T follicular helper cell (primary cell): ENCODE measurements at places on chromosomes 11 and 22.
A peak's percentile ranks its signal among the peaks of the same experiment; 100 is the strongest.

DNA sequence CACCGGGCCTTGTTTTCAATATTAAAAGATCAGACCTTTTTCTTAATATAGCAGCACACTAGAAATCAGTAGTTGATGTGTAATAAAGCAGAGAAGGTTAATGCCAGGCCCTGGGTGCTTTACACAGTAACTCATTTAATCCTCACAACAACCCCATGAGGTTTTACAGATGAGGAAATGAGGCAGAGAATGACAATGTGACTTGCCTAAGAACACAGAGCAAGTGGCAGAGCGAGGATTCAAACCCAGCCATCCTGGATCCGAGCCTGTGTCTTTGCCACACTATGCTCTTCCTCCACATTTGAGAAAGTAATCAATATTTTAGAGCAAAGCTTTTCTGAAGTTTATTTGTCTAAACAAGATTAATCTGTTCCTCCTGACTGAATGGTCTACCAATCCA lies 7.2 kb downstream of the JAML start:
- DNase-seq: no peak

- no peak for DNase-seq
These were observed 141.4 kb upstream of the E2F8 start for GRCh38 chr11:19382131-19382611.

DNA sequence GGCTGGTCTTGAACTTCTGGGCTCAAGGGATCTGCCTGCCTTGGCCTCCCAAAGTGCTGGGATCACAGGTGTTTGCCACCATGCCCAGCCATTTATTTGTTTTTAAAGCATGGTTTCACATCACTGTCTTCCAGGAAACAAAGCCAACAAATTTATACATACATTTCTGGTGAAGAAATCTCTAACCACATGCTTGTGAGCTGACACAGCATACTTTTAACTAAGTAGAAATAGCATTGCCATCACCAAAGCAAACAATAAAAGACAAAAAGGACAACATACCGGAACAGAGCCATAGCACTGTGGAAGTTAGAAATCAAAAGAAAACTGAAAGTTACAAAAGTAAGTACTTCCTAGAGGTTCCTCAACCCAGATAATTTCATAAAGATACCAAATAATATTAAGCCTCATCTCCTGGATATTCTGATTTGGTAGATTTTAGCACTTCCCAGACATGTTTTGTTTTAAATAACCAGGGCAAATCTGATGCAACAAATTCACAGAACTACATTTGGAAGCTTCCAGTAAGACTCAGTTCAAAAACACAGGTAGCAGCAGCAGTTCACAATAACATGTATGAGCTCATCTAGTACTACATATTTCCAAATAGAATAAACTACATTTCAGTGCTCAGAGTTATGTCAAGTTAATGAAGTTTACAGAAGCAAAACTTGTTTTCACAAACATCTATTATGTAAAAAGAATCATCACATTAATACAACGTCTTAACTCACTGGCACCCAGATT lies 70.6 kb downstream of the RRAS2 start:
- no peak for DNase-seq

DNA sequence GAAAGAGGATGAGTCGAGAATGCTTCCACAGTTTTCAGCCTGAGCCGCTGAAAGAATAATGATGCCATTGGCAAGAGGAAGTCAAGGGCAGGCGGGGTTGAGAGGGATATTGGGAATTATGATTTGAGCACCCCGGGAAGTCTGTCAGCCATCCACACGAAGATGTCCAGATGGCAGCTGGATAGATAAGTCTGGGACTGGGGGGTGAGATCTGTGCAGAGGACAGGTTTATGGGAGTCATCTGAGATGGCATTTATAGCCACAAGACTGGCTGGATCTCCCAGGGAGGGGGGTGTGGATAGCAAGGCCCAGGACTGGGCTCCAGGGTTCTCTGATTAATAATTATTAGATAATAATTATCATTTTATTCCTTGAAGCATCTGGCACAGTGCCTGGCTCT lies 5.1 kb upstream of the STIP1 start:
- no peak for DNase-seq

DNA sequence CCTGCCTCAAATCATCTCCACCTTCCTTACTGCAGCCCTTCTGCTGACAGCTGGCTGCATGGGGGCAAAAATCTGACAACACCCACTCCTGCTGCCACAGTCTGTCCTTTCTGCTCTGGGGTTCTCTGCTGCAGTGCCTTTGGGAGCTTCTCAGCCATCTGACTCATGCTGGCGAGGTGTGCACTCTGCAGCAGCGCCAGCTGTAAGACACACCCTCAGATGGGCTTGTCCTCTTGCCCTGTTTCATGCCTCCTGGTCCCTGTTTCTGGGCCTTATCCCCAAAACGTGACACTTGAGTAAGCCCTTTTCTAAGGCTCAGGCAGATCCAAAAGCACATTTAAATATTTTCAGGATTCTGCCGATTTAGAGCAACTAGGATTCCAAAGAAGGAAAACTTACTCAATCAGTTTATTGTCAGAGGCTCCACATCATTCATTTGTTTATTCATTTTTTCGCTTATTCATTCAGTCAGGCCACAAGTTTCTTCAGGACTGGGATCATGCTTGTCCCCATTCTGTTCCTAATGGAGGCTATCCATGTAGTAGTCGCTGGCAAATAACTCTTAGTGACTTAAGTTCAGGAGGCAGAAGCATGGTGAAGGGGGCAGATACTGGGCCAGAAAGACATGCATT lies 60.2 kb downstream of the SMIM38 start:
- DNase-seq: no peak

DNA sequence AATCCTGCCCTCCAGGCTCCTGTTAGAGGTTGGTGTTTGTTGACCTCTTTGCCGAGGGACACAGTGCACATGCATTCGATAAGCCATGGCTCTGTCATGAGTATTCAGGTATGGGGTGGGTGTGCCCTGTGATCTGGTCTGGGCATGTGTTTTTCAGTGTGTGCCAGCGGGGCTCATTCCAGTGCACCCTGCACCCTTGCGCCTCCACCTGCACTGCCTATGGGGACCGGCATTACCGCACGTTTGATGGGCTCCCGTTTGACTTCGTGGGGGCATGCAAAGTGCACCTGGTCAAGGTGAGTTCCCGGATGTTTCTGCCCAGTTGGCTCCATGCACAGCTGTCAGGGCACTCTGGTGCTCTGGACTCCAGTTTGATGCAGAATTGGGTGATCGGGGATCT lies 44.2 kb downstream of the OTOG start:
- no peak for DNase-seq

DNA sequence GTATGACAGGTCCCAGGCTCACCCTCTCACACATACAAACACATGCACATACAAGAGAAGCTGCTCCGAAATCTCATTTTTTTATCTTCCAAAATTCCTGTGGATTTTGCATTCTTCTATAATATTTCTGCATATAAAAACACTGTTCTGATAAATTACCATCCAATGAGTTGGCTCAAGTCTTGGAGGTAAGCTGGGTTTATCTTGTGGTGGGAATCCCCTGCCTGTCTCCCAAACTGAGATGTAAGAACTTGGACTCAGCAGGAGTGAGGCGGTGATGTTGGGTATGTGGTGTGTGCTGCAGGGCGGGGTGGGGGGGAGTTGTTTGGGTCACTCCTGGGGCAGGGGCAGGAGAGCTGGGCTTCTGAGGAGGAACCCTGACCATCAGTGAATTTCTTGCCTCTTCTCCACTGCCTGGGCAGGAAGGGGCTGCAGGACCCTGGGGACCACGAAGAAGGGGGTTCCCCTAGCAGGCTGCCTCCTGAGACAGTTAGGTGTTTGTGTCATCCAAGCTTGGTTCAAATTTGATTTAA lies 6.8 kb upstream of the P2RY6 start:
- no peak for DNase-seq

DNA sequence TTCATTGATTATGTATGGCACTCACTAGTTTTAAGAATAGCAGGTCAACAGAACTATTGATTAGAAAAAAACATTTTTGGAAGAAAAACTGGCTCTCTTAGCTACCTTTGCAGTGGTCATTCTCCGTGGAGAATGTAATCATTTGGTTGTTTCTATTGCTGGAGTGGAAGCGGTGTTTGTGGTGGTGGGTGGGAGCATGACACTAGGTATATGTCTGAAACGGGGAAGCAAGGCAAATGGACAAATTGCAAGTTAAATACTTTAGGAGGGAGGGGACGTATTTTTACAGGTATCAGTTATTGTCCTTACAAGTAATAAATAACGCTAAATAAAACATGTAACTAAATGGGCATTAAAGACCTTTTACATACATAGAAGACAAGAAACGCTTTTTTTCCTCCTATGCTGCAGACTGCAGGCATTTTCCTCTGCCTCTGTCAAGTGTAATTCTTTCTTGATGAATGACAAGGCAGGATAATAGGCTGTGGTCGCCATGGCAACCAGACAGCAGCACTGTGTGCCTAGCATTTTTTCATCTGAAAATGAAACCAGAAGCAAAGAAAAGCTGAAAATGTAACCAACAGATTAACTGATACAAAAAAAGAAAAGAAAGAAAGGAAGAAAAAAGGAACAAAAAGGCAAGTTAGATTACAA lies 46.2 kb downstream of the BLID start:
- DNase-seq: no peak

GRCh38 chr22:37362621-37363020 lies 64.7 kb downstream of the ELFN2 start:
- no peak for DNase-seq

GRCh38 chr11:63855975-63856374 lies 17.1 kb downstream of the MARK2 start:
- no peak for DNase-seq

DNA sequence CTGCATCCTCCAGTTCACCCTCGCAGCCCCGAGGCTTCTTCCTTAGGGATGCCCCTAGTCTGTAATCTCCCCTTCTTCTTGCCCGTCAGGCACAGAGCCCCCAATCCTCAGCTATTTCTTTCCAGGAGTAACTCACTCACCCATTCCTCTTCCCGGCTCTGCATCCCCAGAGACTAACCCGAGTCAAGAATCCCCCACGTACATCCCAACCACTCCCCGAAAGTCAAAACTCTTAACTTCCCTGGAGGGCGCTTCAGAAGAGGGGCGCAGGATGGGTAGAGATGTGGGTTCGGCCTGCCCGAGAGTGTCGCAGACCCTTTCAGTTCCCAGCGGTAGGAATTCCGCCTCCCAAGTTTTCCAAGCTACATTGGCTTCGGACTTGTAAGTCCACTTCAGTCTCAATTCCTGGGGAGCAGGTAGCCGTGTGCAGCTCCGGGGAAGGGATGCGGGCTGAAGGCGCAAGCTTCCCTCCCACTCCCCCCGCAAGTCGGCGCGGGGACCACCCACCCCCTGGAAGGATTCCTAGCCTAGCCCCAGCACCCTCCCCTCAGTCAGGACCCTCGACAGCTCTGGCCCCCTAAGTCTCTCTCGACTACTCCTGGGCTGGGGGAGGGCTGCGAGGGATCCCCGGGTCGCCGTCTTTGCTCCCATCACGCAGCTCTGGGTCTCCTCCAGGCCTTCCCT lies 871 bp downstream of the BDNF start:
- no peak for DNase-seq

- peak; percentile 20 for DNase-seq
These were observed 243.9 kb upstream of the SYN3 start for GRCh38 chr22:33302049-33302545.

DNA sequence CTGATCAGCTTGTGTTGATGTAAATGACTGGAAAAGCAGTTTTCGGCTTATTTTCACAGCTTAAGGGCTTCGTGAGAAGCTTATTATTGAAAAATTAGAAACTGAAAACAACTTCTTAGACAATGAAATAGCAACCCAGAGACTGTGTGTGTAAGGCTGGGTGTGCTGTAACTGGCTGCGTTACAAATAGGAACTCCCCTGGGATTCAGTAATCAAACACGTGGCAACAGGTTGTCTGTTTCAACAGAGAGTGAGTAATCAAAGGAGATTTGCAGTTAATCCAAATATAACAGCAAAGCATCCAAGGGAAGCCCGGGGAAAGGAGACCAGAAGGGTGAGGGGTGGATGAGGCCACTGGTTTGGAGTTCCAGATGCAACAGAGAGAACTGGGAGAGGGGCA lies 19.2 kb downstream of the NTM start:
- DNase-seq: no peak

DNA sequence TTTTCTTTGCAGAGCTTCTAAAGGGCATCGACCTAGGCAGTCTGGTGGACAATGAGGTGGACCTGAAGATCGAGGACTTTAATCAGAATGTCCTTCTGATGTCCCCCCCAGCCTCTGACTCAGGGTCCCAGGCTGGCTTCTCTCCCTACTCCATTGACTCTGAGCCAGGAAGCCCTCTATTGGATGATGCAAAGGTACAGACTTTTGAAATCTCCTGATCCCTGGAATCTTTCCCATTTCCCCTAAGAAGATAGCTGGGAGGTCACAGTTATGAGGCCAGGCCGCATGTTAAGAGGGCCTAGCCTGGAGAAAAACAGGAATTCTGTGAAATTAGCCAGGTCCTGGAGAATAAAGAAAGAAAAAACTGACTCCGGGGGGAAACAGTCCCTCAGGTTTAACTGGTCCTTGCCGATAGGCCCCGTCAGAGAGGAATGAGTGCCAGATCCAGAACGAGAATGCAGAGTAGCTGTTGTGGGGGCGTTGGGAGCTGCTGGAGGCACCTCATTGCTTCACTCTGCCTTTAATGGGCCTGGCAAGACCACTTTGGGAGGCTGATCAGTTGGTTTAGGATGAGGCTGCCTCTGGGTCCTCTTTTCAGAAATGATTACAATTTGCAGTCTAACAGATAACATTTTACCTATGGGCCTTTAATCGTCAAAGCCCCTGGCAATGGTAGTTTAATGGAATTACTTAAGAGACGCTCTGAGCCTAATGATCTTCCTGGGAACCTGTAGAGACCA lies 39.2 kb downstream of the SHISA8 start:
- DNase-seq: no peak

GRCh38 chr11:131483453-131483852 lies 113.0 kb downstream of the NTM start:
- no peak for DNase-seq

DNA sequence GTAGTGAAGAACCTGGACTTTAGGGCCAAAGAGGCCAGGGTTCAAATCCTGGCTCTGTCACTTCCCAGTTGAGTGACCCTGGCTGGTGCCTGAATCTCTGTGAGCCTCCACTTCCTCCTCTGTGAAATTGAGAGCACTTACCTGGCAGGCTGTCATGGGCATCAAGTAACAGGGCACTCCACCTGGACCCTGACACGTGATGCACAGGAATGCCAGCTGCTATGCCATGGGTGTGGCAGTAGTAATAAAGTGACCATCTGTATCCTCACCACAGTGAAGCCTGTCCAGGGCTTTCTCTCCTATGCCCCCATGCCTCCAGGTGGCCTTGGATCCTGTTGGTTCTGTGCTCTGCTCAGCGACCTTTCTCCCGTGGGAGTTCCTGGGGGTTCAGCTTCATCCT lies 29.8 kb upstream of the PPP6R3 start:
- no peak for DNase-seq

GRCh38 chr22:27115816-27116256 lies 458.4 kb downstream of the MIAT start:
- DNase-seq: no peak

DNA sequence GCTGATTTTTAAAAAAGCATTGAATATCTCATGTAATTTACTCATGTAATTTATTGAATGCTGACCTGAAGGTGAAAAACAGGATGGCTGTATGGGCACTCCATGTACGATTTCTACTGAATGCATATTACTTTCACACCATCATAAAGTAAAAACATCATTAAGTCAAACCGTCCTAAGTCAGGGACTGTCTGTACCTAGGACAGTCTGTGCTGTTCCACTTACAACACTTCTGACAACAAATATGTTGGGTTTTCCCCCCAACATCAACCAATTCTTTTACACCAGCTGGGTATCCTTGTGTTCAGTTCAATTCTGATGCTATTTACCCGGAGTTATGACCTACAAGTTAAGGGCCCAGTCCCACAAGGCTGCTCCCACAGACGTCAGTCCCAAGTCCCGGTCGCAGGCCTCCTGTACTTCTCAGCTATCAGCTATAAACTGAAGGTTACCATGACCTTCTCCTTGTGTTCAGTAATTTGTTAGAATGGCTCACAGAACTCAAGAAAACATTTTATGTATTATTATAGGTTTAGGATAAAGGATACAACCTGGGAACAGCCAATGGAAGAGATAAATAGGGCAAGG lies 17.0 kb downstream of the UVRAG start:
- DNase-seq: no peak
